Inflammatory macrophage (primary cell): ENCODE measurements at places on chromosomes 1 and 21.

DNA sequence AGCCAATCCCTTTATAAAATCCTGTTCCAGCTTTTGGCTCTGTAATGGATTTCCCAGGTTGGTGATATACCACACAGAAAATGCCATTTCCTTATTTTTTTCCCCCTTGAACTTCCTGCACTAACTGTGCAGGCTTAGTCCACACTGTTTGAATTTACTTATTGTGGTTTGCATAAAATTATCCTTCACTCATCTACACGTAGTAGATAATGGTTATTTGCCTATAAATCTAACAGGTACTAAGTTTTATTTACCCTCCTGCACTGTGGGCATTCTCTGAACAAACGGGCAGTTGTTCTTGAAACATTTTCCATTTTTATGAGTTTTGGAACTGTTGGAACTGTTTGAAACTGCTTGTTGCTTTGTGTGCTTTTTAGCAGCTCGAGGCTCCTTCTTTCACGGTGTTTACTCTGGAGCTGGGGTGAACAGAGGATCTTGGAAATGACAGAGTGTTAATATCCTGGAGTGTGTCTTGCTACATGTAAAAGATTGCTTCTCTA, 23.0 kb upstream of the KIFAP3 start:
- no peak for DNase-seq

GRCh38 chr21:37767984-37768383, 148.3 kb downstream of the KCNJ6 start:
- no peak for DNase-seq

DNA sequence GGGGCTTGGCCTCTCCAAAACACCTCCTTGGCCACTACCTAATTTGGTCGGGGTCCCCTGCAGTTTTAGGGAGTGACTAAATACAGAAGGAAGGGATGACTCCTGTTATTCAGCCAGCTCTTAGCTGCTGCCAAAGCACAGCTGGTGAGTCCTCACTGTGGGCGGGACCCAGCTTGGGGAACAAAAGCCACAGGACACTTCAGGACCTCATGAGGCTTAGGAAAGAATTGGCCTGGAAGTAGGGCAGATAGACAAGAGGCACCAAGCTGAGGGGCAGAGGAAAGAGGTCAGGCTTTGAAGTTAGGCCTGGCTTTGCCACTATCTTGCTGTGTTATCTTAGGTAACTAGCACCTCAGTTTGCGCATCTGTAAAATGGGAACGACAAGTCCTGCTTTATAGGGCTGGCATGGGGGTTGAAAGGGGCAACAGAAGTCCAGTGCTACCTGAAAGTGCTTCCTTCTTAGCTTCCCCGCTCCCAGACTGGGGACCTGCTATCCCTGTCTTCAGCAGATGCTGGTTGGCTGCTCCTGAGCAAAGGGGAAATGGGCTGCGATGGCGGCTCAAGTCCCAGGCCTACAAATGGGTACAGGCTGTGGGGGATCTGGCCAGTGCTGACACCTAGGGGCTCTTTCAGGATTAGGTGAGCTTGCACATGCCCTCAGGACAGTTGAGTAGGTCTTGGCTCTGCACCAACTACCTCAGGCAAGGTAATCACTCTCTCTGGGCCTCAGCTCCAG, 15.7 kb downstream of the IFI6 start:
- peak; percentile 92 for DNase-seq

GRCh38 chr1:167995038-167995437, 58.2 kb upstream of the MPC2 start:
- DNase-seq: no peak

DNA sequence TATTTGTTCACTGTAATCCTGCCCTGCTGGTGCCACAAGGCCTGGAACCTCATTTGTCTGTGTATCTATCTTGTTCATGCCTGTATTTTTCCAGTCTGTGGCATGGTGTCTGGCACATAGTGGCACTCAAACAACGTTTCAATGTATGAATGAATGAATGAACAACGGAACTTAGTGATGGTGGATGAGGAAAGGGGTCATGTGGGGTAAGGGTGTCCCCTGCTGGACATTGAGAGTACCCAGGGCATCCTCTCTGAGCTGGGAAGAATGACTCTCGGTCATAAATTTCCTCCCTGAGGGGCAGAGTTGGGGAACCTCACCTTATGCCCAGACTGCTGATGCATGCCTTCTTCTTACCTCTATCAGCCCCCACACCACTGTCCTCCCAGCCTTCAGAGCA, 18.9 kb upstream of the ZNF683 start:
- peak; percentile 68 for DNase-seq

- no peak for DNase-seq
Measured at GRCh38 chr1:96579636-96580035, 141.9 kb upstream of the PTBP2 start.

DNA sequence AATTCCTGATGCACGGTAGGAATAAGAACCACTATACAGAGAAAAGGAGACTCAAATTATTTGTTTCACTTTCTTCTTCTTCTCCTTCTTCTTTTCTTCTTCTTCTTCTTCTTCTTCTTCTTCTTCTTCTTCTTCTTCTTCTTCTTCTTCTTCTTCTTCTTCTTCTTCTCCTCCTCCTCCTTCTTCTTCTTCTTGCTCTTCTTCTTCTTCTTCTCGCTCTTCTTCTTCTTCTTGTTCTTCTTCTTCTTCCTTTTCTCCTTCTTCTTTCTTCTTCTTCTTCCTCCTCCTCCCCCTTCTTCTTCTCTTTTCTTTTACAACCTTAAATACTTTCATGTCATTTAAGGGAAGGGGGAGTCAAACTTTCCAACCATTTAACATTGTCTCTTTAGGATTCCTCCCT, 11.0 kb upstream of the GPR88 start:
- DNase-seq: no peak

DNA sequence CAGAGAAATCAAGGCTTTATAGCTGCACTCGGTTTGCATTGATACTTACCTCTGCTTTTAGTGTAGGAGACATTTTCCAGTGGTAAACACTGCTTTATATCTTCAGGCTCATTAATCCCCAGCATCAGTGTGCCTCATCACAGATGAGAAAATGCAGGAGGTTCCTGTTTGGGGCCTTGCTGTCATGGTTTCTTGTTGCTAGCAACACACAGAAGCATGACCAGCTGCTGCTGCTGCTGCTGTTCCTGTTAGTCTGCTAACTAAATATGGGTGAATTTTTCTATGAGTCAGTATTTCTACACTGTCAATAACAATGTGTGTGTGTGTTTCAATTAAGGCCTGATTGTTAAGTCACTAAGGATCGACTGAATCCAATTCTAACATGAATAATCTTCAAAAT, 85.8 kb upstream of the RGS1 start:
- peak; percentile 88 for DNase-seq
